DMS79 treated with DMSO at 0.1 percent for 48 hours (cell line): ENCODE measurements at places on chromosomes 7 and 10.

DNA sequence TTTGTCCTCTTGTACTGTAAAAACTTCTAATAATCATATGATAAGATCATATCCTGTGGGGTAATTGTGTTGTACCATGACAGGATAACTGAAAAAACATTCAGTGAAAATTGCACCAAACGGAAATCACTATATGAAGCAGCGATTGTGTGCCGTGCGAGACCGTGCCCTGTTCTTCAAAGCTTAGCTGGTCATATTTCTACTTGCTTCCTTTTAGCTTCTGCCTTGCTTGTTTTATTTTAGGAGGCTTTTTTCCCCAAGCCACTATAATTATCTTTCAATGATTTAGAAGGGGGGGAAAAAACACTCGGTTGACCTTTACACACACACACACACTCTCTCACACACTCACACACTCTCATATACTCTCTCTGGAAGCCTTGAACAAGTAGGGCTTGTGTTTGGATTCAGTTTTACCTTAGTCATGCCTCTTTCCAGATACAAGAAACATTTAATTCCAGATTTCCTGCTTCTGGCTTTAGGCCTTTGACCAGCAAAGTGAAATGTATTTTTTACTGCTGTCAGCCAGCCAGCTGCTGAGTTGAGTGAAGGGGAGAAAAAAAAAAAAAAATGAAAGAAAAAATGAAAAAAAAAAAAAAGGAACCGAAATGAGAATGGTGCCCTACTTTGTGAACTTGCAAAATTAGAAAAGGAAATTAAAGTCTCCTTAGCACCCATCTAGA is 181.4 kb downstream of the ARID5B start:
- DNase-seq, result no peak

- DNase-seq, result no peak
Observed at GRCh38 chr7:150954201-150954985, 23.7 kb downstream of the KCNH2 start.

DNA sequence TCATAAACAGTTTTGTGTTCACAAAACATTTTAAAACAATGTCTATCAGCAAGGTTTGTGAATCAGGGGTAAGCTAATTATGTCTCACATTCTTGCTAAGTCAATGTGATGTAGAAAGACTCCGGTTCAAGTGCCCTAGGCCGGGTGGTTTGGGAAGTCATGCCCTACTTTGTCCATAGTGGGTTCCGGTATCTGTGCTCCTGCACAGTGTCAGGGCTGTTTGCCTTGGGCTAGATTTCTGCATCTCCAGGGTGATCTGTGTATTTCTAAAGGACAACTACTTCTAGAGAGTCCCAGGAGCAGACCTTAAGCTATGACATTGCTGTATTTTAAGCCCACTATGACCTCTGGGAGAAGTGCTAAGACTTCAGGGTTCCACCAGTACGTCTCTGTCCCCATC is 504.1 kb downstream of the PLXNA4 start:
- no peak for DNase-seq

DNA sequence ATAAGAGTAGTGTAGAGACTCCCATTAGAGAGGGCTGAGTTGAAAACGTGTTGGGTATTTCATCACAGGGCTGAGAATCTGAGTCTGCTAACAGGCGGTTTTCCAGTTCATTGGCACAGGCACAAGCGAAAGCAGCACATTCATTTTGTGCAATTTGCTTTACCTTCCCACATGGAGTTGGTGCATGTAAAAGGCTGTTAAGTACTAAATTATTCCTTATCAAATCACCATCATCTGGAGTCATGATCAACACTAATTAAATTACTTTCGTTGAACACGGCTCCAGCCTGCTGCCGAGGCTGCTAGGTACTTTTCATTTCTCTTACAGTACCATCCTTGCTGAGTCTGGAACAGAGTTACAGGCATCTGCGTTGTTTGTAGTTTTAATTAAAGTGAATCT is 43.8 kb downstream of the ETV1 start:
- peak; percentile 60 for DNase-seq

DNA sequence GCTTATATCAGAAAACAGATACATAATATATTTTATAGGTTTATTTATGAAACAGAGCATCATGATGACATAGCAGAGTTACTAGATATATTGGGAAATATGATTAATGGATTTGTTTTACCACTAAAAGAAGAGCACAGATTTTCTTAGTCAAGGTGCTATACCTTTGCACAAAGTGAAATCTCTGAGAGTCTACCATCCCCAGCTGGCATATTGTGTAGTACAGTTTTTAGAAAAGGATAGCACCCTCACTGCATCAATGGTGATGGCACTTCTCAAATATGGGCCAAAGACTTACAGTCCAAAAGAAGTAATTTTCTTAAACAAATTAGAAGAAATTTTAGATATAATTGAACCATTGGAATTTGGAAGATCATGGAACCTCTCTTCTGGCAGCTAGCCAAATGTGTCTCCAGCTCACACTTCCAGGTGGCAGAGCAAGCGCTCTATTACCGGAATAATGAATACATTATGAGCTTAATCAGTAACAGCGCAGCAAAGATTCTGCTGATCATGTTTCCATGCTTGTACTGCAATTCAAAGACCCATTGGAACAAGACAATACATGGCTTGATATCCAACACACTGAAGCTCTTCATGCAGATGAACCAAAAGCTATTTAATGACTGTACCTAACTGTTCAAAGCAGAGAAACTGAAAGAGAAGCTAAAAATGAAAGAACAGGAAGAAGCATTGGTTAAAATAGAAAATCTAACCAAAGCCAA is 21.9 kb upstream of the CREB3L2 start:
- DNase-seq, result no peak

DNA sequence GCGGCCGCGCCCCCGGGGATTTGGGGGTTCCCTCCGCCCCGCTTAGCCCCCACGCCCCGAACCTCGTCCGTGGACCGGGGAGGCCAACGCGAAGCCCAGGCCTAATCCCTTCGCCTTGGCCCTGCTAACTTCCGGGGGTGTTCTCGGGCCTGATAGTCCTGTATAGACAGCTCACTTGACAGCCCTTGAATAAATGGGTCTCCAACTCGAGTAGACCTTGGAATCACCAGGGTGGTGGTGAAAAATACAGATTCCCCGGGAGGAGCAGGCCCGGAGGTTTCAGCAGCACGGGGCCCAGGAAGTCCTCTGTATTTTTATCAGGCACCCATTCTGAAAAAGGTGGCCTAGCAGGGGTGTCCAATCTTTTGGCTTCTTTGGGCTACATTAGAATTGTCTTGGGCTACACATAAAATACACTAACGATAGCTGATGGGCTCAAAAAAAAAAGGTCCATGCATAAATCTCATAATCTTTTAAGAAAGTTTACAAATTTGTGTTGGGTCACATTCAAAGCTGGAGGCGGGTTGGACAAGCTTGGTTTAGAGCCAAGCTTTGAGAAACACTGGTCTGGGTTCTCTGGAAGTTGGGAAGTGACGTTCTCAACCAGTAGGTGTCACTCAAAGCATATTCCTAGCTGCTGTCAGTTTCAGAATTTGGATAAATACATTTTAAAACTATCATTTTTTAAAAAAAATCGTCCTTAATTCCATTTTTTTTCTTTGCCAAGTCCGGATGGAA is 221.7 kb downstream of the PHTF2 start:
- peak; percentile 78 for DNase-seq

DNA sequence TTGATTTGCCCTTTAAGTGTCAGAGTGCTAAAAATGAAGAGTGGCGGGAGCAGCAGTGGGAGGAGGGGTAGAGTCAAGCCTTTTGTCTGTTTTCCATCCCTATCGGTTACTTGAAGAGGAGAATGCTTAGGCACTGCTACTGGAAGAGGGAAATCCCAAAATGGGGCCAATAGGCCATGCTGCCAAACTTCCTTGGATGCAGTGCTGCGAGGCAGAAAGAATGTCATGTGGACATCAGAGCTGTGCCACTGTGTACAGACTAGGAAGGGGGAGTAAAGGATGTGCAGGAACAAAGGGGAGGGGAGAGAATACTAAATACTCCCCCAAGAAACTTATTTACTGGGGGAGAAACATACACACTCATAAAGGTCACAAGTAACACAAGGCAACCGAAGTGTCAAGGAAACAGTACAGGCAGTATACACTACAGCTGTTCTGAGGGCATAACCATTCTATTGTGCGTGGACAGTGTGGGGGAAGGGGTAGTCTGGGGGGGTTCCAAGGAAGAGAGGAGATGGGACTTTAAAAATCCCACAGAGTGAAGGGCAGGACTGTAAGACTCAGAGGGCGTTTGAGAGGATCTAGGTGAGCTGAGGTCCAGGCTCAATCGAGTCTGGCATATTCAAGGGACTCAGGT is 228.7 kb upstream of the PLXNA4 start:
- DNase-seq, result no peak

- no peak for DNase-seq
Observed at GRCh38 chr7:116021237-116021636, 9.3 kb downstream of the TFEC start.

- no peak for DNase-seq
Observed at GRCh38 chr10:89887406-89887805, 186.0 kb downstream of the KIF20B start.

DNA sequence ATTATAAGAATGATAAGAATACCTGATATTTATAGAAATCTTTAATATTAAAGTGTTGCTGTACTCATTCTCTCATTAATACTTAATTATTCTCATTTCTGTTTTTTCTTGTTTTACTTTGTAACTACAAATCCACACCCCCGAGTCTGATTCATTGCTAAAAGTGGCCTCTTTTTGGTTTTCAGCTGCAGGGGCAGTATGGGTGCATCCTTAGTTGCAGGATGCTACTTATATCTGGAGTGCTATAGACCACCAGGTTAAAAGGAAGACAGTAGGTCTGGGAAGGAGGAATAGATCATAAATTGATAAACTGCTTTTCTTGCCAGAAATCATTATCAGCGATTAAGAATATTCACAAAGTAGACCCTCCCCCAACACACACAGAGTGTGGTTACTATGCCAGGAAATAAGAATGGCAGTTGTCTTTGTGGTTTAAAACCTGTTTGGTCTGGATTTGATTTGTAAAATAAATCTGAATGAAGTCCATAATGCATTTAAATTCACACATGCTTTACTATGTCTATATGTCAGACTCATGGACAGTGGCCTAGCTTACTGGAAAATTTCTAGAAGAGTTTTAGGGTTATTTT is 96.5 kb downstream of the NRF1 start:
- DNase-seq, result no peak
